ENCODE measurements at places on chromosomes 5 and 9.

GRCh38 chr9:125600194-125600593 is 106.8 kb downstream of the MAPKAP1 start:
- DNase-seq: no peak

DNA sequence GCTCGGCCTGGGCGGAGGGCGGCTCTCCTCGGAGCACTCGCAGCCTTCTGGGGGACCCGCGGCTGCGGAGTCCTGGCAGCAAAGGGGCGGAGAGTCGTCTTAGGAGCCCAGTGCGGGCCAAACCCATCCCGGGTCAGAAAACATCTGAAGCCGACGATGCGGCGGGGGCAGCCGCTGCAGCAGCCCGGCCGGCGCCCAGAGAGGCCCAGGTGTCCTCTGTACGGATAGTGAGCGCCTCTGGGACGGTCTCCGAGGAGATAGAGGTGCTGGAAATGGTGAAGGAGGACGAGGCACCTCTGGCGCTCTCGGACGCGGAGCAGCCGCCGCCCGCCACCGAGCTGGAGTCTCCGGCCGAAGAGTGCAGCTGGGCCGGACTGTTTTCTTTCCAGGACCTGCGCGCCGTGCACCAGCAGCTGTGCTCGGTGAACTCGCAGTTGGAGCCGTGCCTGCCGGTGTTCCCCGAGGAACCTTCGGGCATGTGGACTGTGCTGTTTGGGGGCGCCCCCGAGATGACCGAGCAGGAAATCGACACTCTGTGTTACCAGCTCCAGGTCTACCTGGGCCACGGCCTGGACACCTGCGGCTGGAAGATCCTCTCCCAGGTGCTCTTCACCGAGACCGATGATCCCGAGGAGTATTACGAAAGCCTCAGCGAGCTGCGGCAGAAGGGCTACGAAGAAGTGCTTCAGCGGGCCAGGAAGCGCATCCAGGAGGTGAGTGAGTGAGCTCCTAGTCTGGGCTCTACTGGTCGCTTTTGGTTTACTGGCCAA is 1.2 kb downstream of the JMY start:
- no peak for DNase-seq

GRCh38 chr5:71633255-71634155 is 46.4 kb downstream of the MCCC2 start:
- DNase-seq: no peak

DNA sequence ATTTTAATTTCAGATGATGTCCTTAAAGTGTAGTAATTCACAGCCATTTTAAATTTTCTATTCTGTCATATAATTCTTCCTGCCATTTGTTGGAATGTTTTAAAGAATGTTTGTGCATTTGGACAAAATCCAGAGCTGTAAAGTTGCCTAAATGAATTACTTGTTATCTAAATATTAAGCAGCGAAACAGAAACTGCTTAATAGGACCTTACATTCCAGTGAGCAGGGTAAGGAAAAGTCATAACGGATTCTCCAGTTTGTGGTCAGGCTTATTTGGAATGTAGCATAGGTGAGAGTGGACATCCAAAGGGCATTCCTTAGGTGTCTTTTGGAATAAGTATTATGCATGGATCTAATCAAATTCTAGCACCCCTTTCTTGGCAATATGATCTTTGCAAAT is 410.4 kb upstream of the PTPRD start:
- no peak for DNase-seq
